ENCODE measurements at places on chromosomes 1 and 21.

GRCh38 chr1:109793486-109794318 lies 30.0 kb upstream of the EPS8L3 start:
- no peak for DNase-seq

GRCh38 chr1:224629965-224630364 lies 13.8 kb downstream of the CNIH3 start:
- DNase-seq: no peak

DNA sequence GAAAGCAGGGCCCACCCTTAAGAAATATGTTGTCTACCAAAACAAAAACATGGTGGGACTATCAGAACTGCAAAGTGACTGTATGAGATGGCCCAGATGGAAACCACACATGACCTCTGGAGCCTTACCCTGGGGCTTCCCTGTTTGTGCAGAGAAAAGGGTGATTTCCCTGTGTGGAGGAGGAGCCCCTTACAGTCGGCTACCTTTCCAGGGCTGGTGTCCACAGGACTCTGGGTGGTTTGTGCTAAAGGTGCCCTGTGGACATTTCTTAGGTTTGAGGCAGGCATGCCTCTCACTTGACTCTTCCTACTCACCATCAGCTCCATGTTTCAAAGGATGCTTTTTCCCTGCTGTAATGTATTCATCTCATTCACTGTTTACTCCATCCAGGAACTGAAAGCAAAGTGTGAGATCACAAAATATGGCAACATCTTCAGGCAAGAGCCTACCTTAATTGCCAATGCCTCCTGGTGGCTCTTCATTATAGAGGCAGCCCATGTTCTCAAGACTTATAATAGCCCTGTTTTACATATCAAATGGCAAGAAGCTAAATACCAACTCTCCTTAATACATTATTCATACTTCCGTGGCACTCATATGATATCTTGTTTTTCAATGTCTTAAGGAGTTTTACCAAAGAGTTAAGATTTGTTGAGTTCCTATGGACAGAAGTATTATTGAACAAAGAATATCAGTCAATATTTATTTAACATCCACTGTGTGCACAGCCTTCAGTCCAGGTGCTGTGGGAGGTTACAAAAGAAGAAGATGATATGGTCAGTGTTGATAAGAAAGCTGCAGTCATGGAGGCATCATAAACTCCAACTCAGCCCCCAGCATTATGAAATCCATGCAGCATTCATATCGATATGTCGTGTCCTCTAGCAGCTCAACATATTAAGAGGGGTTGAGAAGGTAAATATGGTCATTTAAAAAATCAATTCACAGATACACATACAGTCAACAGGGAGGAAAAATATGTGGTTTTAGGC lies 15.5 kb upstream of the TFF3 start:
- DNase-seq: no peak

- DNase-seq: no peak
Measured at GRCh38 chr1:206551296-206551985, 44.1 kb downstream of the RASSF5 start.

DNA sequence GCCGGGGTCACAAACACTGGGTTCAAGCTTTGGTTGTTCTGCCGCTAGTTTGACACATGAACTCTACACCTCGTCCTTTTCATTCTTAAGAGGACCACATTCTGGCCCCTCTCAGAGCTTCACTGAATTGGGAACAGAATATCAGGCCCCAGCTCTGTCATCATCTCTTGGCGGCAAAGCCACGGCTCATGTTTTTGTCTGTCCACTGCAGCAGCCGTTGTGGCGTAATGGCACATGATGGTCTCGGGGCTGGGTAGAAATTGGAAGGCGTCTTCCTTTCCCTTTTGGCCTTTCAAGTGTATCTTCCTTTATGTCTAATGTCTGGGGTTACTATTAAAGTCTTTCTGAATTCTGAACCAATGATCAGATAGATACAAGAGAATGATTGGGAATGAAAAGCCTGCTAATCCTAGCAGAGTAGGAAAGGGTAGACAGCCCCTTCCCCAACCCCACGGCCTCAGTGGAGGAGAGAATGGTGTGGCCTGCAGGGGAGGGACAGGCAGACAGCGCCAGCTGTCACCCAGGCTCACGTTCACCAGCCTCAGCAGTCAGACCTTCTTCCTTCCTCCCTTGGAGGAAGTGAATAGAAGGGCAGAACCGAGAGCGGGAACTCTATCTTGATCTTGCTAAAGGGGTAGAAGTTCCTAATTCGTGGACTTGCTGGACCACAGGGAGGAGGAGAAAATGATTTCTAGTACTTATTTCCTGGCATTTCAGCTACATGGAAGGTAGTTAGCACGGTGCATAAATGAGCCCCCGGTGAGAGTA lies 498.1 kb downstream of the KIF26B start:
- no peak for DNase-seq

DNA sequence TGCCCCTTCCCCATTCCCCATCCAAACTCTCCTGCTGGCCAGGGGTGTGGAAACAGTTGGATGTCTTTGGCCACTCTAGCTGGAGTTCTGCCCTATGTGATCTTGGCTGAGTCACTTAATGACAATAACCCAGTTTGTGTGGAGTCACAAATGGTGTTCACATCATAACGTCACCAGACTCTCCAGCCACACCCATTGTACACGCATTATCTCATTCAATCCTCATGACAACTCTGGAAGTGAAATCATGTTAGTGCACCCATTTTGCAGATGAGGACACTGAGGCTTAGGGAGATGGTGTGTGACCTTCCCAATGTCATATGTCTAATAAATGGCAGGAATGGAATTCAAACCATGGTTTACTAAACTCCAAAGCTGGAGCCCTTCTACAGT lies 1.2 kb upstream of the CDA start:
- DNase-seq: no peak

DNA sequence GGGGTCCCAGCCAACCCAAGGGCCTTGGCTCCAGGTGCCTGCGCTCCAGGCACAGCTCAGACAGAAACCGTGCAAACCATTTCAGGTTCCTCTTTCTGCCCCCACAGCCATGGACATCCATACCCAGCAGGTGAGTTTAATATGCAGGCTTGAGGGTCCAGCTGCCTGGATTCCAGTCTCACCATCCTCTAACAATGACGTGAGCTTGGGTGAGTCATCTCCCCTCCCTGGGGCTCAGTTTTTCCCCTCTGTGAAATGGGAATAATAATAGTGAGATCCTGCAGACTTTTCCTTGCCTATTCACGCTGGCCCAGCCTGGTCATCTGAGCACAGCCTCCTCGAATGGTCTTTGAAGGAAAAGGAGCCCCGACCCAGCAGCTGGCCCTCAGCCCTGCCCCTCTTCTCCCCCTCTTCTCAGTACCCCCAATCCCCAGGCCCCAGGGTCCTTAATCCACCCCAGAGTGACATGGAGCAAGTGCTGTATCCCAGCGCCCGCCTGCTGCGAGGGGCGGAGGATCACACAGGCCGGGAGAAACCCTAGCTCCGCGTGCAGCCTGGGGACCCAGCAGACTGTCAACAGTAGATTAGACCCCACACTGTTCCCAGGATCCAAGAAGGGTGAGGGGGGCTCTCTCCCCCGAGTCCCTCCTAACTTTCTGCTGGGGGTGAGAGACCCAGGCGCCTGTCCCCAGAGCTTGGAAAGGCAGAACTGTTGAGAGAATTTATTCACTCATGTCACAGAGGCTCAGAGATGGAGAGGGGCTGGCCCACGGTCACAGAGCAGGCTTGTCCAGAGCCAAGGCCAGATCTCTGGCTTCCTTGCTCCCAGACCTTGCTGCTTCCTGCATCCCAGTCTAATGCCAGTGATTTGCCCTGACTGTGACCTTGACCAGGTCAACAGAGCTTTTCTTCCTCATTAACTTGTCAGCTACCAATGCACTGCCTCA lies 49.2 kb downstream of the TAS1R2 start:
- no peak for DNase-seq

DNA sequence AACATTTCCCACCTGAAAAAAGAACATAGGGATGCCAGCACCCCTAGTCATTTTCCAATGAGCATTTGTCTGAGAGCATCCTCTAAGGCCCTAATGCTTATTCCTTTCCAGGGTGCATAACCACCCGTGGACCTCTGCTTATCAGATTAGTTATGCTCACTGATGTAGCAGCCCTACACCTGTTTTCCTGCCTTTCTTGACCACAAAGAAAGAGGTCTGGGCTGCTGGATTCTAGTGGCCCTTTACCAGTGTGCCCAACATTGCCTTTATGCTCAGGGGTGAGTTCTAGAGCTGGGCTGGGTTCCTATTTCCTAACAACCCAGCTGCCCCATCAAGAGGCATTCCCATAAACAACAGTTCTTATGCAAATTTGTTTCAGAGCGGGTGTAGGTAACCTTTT lies 20.3 kb upstream of the PM20D1 start:
- DNase-seq: no peak

GRCh38 chr1:192805832-192806323 lies 3.0 kb upstream of the RGS2 start:
- peak; percentile 52 for DNase-seq

DNA sequence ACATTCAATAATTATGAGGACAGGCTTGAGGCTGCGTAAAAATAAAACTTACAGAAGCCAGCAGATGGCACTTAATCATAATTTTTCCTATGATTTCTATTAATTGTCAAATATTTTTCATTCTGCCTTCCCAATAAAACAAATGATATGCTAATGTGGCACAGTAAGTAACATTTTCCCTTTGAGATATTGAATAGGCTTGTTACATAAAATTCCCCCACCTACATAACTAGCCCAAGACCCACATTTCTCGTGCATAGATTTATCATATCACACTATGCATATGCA lies 55.4 kb upstream of the PTGFRN start:
- no peak for DNase-seq

DNA sequence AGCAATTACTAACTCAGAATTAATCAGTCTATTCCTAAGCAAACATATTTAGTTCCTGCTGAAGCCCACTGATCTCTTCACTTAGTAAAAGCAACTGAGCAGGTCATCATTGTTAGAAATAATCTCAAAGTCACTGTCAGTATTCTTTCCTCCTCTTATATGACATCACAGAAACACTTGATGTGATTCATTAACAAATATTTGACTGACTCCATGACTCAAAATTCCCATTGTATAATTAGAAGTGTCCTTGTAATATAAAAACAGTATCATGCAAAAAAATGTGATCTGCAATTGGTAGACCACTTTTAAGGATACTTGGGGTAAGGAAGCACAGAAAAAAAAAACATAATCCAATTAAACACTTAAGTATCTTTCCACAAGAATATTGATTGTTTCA lies 194.4 kb downstream of the DPYD start:
- DNase-seq: no peak

Measured in SW 1271 (cell line).